Sigmoid colon (tissue), 7 donors: ENCODE measurements at places on chromosomes 3 and 15. TPM values are rescaled to one million over a fixed set of nuclear protein-coding genes. Genes with fewer than 3 reads are reported as not detected.

DNA sequence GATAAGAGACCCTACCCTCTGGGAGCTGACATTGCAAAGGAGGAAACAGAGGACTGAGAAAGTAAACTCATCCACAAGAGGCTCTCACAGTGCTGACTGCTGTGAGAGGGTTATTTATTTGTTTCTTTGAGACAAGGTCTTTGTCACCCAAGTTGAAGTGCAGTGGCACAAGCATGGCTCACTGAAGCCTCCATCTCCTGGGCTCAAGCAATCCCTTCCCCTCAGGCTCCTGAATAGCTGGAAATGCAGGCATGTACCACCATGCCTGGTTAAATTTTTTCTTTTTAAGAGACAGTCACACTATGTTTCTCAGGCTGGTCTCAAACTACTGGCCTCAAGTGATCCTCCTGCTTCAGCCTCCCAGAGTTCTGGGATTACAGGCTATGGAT lies 52.8 kb downstream of the FBLN2 start:
- no peaks in the 10 kb centered on the region for H3K36me3 ChIP-seq
- H3K27ac ChIP-seq: no peak overlapping the region

DNA sequence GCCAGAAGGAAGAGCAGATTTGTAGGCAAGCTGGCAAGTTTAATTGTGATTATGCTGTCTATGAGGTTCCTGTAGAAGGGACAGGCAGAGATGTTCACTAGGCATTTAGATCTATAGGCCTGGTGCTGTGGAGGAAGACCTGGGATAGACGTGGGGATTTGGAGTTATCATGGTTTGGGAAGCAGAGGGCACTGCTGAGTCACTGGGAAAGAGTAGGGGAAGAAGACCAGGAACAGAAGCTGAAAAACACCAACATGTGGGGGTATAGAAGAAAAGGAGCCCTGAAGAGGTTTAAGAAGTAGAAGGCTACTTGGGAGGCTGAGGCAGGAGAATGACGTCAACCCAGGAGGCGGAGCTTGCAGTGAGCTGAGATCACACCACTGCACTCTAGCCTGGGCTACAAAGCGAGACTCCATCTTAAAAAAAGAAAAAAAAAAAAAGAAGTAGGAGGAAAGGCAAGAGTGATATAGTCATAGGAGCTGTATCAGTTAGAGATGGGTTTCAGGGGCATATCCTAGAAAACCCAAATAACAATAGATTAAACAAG lies 19.3 kb downstream of the GRK7 start:
- H3K4me3 ChIP-seq: no peak overlapping the region
- no peaks in the 10 kb centered on the region for H3K4me1 ChIP-seq
- no peaks in the 10 kb centered on the region for H3K36me3 ChIP-seq
- no peak for DNase-seq
- H3K27me3 ChIP-seq: no peaks in the 10 kb centered on the region

- H3K27ac ChIP-seq: no peak overlapping the region
- no peak overlapping the region for H3K4me3 ChIP-seq
- H3K27me3 ChIP-seq: no peaks in the 10 kb centered on the region
Measured at GRCh38 chr3:138465925-138466324, 31.5 kb downstream of the ESYT3 start.

GRCh38 chr3:132837615-132838014 lies 115.4 kb upstream of the NPHP3 start:
- H3K27me3 ChIP-seq: no peaks in the 10 kb centered on the region
- no peak overlapping the region for H3K4me3 ChIP-seq
- no peak for DNase-seq
- H3K27ac ChIP-seq: no peak overlapping the region
- no peaks in the 10 kb centered on the region for H3K36me3 ChIP-seq

- peaks cover 10% of the 10 kb centered on the region for H3K4me1 ChIP-seq
- DNase-seq: no peak
- H3K36me3 ChIP-seq: no peaks in the 10 kb centered on the region
- H3K27me3 ChIP-seq: no peaks in the 10 kb centered on the region
Measured at GRCh38 chr15:91022832-91023129, 387 bp upstream of the VPS33B start.

DNA sequence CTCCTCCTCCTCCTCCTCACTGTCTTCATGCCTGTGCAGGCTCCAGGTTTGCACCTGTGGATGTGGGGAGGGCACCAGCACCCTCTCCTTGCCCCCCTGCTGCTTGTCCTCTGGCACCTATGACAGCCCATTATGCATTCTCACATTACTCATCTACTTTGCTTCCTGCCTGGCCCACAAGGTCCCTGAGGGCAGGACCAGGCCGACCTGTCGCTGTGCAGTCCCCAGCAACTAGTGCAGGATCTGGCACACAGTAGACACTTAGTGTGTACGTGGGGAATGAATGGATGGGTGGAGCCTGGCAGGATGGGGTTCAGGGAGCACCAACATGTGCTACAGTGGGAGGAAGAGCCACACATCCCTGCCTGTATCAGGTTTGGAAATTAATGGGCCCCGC lies 58.3 kb upstream of the TMEM115 start:
- no peak overlapping the region for H3K27ac ChIP-seq
- DNase-seq: no peak
- no peak overlapping the region for H3K4me3 ChIP-seq

DNA sequence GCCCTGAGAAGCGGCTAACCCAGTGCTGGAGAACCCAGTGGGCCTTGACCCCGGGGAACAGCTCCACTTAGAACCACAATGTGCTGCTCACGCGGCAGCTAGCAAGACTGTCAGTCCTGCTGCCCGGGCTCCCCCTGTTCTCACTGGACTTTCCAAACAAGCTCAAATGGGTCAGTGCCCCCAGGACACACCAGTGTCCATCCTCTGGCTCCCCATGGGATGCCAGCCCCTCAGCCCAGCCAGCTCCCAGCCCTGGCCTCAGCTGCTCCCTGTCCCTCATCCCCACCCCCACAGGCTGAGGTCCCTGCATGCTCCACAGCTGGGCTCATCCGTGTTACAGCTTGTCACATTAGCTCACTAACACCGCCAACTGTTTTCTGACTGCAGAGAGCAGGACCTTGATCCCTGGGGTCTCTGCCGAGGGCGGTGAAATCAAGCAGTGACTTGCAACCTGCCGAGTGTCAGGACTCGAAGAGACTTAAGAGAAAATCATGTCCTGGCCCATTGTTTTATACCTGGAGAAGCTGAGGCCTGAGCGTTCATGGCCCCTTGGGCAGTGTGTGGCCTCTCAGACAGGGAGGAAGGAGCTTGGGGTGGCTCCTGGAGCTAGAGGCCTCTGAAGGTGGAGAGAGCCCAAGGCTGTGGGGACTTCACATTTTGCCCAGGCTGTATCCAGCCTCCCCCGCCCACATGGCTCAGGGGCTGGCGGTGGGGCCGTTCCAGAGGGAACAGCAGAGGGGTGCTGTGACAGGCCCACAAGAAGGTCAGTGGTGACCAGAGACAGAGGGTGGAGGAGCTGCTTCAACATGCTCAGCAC lies 157.5 kb downstream of the MEGF11 start:
- H3K27ac ChIP-seq: no peak overlapping the region
- H3K36me3 ChIP-seq: no peaks in the 10 kb centered on the region
- no peaks in the 10 kb centered on the region for H3K4me1 ChIP-seq
- peak; percentile 55 for DNase-seq
- no peak overlapping the region for H3K4me3 ChIP-seq

DNA sequence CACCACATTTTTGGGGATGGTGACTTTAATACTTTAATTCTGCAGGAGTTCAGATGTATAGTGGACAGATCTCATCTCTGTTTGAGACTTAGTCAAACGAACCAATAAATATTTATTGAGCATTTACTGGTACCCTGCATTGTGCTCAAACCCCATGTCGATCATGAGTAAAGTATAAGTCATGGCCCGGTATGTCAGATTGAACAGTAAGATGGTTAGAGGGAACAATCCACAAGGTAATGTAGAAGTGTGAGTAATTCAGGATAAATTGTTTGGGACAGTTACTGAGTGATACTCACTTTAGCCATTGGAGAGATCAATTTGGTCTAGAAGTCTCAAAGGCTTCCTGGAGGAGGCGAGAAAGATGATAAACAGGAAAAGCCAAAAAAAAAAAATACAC lies 265.5 kb upstream of the C2CD4B start:
- no peaks in the 10 kb centered on the region for H3K27me3 ChIP-seq
- no peaks in the 10 kb centered on the region for H3K36me3 ChIP-seq
- H3K27ac ChIP-seq: no peak overlapping the region
- DNase-seq: no peak

GRCh38 chr3:66099541-66100065 lies 60.9 kb upstream of the MAGI1 start:
- no peak for DNase-seq
- no peaks in the 10 kb centered on the region for H3K27me3 ChIP-seq
- H3K4me3 ChIP-seq: no peak overlapping the region
- no peaks in the 10 kb centered on the region for H3K4me1 ChIP-seq
- H3K36me3 ChIP-seq: no peaks in the 10 kb centered on the region

GRCh38 chr3:181701096-181701495 lies 10.6 kb upstream of the SOX2 start:
- no peak overlapping the region for H3K27ac ChIP-seq
- H3K27me3 ChIP-seq: peaks cover 62% of the 10 kb centered on the region
- no peak overlapping the region for H3K4me3 ChIP-seq
- no peaks in the 10 kb centered on the region for H3K4me1 ChIP-seq
- DNase-seq: no peak
- H3K36me3 ChIP-seq: no peaks in the 10 kb centered on the region

GRCh38 chr3:130850044-130850797 lies 43.7 kb upstream of the ATP2C1 start:
- H3K36me3 ChIP-seq: no peaks in the 10 kb centered on the region
- no peak for DNase-seq
- H3K27ac ChIP-seq: no peak overlapping the region
- no peaks in the 10 kb centered on the region for H3K4me1 ChIP-seq
- no peaks in the 10 kb centered on the region for H3K27me3 ChIP-seq

DNA sequence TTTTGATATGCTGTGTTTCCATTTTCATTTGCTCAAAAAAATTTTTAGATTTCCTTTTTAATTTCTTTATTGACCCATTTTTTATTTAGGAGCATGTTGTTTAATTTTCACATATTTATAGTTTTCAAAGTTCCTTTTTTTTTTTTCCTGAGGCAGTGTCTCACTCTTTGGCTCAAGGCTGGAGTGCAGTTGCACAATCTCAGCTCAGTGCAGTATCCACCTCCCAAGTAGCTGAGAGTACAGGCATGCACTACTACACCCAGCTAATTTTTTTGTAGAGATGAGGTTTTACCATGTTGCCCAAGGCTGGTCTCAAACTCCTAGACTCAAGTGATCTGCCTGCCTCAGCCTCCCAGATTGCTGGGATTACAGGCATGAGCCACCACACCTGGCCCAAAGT lies 36.2 kb downstream of the PFN2 start:
- no peaks in the 10 kb centered on the region for H3K36me3 ChIP-seq
- DNase-seq: peak; percentile 75
- H3K27ac ChIP-seq: no peak overlapping the region
- H3K4me1 ChIP-seq: peaks cover 19% of the 10 kb centered on the region

- no peaks in the 10 kb centered on the region for H3K4me1 ChIP-seq
- H3K27ac ChIP-seq: no peak overlapping the region
- no peaks in the 10 kb centered on the region for H3K27me3 ChIP-seq
- no peak overlapping the region for H3K4me3 ChIP-seq
Measured at GRCh38 chr3:28502397-28502937, 153.8 kb upstream of the AZI2 start.

DNA sequence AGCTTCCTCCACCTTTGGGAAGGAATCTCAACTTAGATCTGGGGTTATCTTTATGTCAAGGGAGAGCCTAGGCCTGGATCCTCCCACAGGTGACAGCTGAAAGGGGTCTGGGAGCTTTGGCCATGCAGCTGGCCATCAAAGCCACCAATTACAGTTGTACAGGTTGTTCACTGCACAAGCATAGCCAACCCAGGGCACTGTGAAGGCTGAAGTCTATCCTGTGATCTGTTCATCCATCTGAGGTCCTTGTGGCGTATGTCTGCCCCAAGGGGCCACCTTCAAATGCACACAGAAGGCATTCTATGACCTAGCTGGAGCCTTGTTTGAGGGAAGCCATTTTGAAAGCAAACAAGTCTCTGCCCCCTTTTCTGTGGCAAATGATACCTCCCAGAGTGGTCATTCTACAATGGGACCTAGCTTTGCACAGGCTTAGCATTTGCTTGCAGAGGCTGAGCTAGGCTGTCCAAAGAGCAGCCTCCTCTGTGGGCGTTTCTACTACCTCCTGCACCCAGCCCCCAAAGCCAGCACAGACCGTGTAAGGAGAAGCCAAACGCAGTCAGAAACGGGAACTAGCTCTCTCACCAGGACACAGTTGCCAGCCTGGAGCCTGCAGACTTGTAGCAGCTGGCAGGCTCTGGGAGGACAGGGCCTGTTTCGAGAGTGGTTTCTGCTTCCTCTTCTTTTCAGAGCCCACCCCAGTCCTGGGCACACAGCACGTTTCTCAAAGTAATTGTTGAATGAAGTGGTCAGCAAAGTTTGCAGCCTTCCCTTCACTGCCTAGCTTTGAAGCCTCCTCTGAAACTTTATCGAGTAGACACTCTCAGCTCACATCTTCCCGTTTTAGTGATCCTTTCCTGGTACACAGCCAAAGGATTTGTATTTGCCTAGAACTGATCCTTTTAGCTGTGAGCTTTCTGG lies 157.3 kb upstream of the SMAD3 start:
- H3K4me1 ChIP-seq: peaks cover 40% of the 10 kb centered on the region
- DNase-seq: peak; percentile 88
- H3K27ac ChIP-seq: peak overlapping the region; percentile 83
- H3K27me3 ChIP-seq: no peaks in the 10 kb centered on the region
- no peak overlapping the region for H3K4me3 ChIP-seq

CLK3 gene
- total RNA-seq: 124 TPM

INO80 gene
- total RNA-seq: 36.6 TPM

SI gene
- total RNA-seq: not detected

CMTM8 gene
- total RNA-seq: 0.49 TPM

INTS14 gene
- total RNA-seq: 19.5 TPM
